ENCODE measurements at places on chromosomes 4 and X. TPM values are rescaled to one million over a fixed set of nuclear protein-coding genes. Genes with fewer than 3 reads are reported as not detected.

- H3K27me3 ChIP-seq: no peaks in the 10 kb centered on the region
- peak; percentile 53 for DNase-seq
- peak overlapping the region; percentile 95 for H3K4me3 ChIP-seq
- no peaks in the 10 kb centered on the region for H3K36me3 ChIP-seq
Measured at GRCh38 chr4:84965553-84966381, 723 bp downstream of the WDFY3 start.

- no peak overlapping the region for H3K27ac ChIP-seq
- no peak for DNase-seq
- H3K27me3 ChIP-seq: no peaks in the 10 kb centered on the region
- no peaks in the 10 kb centered on the region for H3K4me1 ChIP-seq
- H3K4me3 ChIP-seq: no peak overlapping the region
Measured at GRCh38 chr4:62622089-62622488, 1422.0 kb downstream of the ADGRL3 start.

GRCh38 chrX:19595043-19595677 is 79.9 kb upstream of the MAP3K15 start:
- H3K36me3 ChIP-seq: no peaks in the 10 kb centered on the region
- no peak overlapping the region for H3K27ac ChIP-seq
- H3K4me3 ChIP-seq: no peak overlapping the region

DNA sequence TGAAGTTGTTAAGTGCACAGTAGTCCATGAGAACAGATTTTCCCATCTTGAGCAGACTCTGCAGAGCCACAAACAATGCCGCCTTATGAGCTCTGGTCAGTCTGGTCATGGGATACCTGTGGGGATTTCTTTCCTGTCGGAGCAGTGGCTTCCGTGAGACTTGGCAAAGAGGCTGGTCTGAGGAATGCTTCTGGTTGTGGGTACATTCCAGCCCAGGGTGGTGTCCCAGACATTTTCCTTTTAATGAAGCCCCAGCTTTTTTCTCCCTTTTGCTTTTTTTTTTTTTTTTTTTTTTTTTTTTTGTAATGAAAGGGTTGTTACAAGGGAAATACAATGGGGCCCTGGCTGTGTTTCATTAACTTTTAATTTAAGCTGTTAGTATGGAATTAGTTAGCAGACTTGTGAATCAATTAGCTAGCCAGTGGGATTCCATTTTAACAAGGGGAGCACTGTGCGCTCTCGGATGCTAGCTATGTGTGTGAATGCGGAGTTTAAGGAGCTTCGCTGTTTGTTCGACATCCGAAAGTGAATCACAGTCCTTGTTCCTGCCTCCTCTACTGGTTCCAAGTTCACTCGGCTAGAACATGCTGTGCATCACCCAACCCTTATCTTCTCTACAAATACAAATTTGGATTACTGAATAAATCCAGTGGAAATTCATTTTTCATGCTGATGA is 225.1 kb downstream of the CBR4 start:
- H3K4me3 ChIP-seq: no peak overlapping the region
- DNase-seq: no peak
- no peaks in the 10 kb centered on the region for H3K36me3 ChIP-seq
- H3K27me3 ChIP-seq: no peaks in the 10 kb centered on the region
- H3K4me1 ChIP-seq: no peaks in the 10 kb centered on the region
- H3K27ac ChIP-seq: no peak overlapping the region

Gene ADAD1
- total RNA-seq: not detected

Gene ARMCX4
- 17.6 TPM for total RNA-seq

Gene MAGEA4
- not detected for total RNA-seq

Data from endothelial cell of umbilical vein (primary cell).